ENCODE measurements at places on chromosomes 7 and 10.

DNA sequence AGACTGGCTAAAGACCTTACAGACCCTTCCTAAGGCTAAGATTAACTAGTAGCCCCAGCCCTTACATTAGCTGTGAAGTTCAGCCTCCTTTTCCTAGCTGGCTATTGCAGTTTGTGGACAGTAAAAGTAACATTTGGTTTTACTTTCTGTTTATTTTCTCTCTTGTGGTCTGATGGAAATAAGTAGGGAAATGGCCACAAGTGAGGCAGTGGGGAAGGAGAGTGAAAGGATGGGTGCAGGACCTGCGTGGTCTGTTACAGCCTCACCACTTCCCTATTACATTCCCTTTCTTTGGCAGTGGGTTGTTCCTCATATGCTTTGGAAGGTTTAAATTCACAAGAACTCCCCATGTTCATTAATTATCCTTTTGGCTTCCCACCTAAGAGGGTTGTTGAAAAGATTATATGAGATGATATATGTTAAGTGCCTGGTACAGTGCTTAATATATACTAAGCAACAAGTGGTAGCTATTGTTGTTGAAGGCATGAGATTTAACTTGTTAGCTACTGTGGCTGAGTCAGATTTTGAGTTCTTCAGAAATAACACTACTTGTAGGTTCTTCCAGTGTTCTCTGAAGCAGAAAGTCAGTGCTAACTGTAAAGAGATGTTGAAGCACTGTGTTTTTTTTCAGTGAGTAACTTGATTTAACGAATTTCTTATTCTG is 181.7 kb downstream of the ST7 start:
- no peak for DNase-seq

- DNase-seq, result no peak
Measured at GRCh38 chr10:63631991-63632390, 110.8 kb downstream of the REEP3 start.

DNA sequence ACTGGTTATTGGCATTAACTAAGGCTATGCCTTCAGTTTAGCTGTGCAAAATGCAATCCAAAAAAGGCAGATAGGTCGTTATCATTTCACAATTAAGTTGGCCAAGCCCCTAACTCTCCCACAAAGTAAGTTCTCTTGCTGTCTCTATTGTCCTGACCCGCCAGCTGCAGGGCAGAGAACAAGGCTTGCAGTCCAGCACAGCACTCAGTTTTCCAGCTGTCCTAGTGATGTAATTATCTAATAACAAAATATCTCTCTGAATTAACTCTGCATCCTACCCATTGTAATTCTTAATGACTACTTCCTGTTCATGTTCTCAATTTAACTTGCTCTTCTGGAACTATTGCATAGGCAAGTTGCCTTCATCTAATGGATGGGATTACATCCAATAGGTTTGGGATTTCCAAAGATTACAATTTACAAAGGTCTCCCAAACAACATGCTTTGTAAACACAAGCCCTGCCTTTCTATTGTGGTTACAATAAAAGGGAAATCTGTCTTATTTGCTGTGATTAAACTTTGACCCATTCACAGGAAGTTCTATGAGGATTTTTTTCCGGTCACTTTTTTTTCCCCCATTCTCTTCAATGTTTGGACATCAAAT is 55.2 kb downstream of the CDK6 start:
- no peak for DNase-seq

GRCh38 chr7:7816084-7816483 is 97.7 kb upstream of the RPA3 start:
- no peak for DNase-seq

- no peak for DNase-seq
Measured at GRCh38 chr10:75617485-75618155, 186.2 kb downstream of the LRMDA start.

DNA sequence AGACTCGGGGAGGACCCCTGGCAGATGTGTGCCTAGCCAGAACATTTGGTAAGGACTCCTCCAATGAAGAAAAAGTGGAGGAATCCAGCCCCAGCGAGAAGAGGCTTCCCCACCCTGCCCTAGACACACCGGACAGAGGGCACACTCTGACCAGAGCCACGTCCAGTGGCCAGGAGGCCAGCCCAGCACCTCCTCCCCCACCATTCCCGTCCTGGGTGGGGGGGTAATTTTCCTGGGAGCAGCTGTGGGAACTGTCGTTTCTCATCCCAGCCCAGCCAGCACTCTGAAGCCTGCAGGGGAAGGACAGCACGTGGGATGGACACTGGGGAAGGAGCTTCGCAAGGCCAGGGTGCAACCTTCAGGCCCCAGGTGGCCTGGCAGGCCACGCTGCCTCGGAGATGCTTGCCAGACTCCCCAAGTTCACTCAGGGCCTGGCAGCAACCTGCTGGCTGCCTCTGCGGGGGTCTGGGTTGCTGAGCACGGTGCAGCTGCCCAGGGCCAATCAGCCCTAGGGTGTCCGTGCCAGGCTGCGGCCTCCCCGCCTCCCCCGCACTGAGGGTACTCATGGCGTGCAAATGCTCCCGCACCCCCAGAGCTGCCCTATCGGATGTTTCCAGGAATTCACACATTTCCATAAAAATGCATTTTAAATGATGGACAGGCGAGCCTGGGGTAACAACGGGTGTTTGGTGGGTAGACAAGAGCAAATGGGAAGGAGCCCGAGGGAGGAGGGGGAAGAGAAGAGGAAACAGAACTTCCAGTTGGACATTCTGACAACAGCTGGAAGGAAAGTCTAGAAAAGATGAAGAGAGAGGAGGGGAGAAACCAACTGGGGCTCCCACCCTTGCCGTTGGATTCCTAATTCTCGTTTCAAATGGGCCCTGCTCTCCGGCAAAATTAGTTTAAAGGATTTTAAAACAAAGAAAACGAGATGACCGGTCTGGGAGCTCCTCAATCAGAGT is 1.9 kb upstream of the EN2 start:
- peak; percentile 69 for DNase-seq

- DNase-seq, result no peak
Measured at GRCh38 chr7:29354340-29354739, 159.8 kb downstream of the CHN2 start.

DNA sequence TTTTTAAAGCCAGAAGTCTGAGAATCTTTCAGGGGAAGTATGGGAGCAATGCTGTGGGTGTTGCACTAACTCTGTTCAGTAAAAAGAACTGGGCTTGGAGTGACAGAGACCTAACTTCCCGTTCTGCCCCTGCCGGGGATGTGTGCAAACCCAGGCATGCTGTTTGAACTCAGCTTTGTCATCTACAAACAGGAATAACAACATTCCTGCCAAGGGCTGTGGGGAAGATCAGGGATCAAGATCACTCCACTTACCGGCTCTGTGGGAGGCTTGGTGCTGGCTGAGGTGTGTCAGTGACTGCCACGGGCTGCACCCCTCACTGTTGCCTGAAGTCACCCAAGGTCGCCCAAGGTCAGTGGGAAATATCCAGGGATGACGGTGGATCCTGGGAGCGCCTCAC is 23.1 kb upstream of the DRGX start:
- peak; percentile 64 for DNase-seq

DNA sequence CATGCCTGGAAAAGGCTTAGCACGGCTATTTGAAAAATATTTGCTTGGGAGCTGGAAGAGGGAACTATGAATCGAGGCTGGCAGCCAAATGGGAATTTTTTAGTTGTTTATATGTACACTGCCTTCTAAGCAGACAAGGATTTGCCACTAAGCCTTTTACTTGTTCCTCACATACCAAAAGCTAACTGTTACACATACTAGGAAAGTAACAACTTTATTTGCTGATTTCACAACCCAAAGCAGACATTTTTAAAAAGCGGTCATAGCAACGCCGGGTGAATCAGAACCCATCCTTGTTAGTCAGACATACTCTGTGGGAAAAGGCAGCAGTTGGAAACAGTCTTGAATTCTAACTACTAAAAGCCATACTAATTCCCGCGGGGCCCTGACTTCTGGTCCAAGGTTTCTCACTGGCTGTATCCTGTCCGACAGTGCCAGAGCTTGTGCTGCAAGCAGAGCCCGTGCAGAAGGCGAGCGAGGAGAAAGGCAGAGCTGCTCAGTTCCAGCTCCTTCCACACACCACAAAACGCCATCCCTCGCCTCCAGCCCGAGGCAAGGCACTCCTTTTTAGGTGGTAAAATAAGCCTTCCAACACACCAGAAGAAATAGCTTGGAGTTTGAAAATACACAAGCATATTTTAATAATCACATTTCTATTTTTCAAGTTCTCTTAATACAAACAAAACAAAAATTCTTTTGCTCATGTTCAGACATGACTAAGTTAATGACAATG is 89.2 kb downstream of the RNF216 start:
- DNase-seq, result no peak

DNA sequence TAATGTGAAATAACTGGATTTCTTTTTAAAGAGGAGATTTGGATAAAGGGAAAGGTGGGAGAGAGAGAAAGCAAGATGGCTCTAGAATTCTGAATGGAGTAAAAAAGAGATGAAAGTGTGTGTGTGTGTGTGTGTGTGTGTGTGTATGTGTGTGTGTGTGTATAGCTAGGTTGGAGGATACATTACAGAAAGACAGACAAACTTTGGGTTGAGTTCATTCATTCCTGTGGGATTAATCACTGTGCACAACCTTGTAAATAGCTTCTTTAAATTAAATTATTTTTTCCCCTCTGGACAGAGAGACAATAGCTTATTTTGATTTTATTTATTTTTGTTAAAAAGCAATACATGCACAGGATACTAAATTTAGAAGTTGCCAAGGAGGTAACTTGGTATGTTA is 7.5 kb downstream of the ASB4 start:
- no peak for DNase-seq

DNA sequence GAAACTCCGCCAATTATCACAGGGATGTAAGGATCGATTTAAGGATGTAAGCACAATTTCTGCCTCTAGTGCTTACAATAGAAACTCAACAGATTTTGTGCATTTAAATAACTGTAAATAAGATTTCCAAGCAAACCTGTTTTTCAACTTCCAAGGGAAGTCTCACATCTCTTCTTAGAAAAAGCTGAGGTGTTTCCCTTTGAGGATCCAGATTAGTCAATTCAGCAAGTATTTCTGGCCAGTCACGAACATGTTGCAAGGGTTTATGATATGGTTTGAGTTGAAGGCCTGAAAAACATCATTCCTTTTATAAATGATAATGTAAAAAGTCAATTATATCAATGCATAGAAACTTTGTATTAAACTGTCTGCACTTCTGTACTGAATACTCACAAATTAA is 23.9 kb downstream of the KRIT1 start:
- no peak for DNase-seq

DNA sequence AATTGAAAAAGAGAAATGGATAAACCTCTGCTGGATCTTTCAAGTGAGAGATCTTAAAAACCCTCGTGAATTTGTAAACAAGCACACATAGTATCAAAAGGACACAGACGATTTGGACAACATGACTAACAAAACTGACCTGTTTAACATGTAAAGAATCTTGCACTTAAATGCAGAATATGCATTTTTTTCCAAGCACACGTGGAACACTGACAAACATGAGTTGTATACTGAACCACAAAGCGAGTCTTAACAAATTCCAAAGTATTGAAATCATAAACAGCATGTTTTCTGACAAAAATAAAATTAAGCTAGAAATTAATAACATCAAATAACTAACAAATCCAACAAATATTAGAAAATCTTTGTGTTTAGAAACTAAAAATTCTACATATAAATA is 65.0 kb upstream of the ZNF746 start:
- no peak for DNase-seq

- peak; percentile 76 for DNase-seq
Measured at GRCh38 chr10:69880301-69881081, 78.8 kb downstream of the COL13A1 start.

DNA sequence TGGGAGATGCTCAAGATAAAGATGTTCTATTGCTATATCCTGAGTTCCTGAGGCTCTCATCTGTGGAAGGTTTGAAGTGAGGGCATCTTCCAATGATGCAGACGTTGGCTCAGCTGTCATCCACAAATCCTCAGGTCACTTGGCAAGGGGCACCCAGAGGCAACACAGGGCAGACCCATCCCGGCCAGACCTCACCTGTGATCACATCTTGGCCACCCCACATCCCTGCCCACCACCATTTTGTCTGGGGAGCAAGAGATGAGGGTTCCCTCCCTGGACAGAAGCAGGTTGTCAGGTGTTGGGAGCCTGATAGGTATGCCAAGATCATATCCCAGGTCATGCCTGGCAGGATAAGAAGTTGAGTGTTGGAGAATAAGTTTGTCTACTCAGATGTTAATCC is 918.2 kb upstream of the ZNF722 start:
- no peak for DNase-seq

- no peak for DNase-seq
Measured at GRCh38 chr7:21898265-21898930, 47.3 kb downstream of the CDCA7L start.

GRCh38 chr10:110901954-110902819 is 16.8 kb downstream of the BBIP1 start:
- no peak for DNase-seq

DNA sequence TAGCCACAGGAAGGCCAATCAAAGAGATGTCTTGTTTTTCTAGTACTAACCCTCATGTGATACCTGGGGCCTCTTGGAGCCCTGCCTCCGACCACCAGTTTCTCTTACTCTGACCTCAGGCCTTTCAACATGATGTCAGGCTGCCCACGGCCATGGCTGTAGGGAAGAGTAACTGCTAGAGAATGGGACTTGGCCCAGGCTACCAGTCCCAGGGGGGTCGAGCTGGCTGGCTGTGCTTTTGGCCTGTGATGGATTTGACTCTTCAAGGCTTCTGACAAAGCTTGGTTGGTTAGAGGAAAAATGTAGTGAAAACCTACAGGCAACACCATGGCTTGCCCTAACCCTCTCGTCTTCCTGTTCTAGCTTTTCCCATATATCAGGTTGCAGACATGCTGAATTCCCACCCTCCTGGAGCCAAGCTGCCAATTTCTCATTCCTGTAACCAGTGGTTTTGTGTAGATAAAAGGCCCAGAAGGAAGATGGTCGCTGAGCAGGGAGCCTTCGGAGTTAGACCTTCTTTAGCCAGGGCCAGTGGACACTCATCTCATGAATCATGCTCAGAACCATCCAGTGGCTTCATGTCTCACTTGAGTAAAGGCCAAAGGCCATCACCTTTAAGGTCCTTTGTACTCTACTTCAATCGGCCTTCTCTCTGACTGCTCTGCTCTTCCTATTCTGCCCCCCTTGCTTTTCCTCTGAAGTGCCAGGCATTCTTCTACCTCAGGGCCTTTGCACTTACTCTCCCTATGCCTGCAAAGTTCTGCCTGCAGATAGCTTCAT is 19.7 kb downstream of the SUFU start:
- no peak for DNase-seq

- no peak for DNase-seq
Measured at GRCh38 chr10:86815035-86815617, 58.7 kb downstream of the BMPR1A start.
